ENCODE measurements at places on chromosomes 11 and 22. TPM values are rescaled to one million over a fixed set of nuclear protein-coding genes. Genes with fewer than 3 reads are reported as not detected.

GRCh38 chr11:66918741-66919140 lies 39.4 kb downstream of the PC start:
- H3K4me1 ChIP-seq: no peaks in the 10 kb centered on the region
- DNase-seq: no peak
- no peak overlapping the region for H3K4me3 ChIP-seq
- H3K36me3 ChIP-seq: no peaks in the 10 kb centered on the region
- H3K27ac ChIP-seq: no peak overlapping the region

GRCh38 chr11:2260491-2261364 lies 9.7 kb downstream of the ASCL2 start:
- H3K36me3 ChIP-seq: no peaks in the 10 kb centered on the region
- no peak overlapping the region for H3K27ac ChIP-seq
- peaks cover 5% of the 10 kb centered on the region for H3K4me1 ChIP-seq
- no peak overlapping the region for H3K4me3 ChIP-seq
- no peaks in the 10 kb centered on the region for H3K27me3 ChIP-seq
- DNase-seq: no peak

DNA sequence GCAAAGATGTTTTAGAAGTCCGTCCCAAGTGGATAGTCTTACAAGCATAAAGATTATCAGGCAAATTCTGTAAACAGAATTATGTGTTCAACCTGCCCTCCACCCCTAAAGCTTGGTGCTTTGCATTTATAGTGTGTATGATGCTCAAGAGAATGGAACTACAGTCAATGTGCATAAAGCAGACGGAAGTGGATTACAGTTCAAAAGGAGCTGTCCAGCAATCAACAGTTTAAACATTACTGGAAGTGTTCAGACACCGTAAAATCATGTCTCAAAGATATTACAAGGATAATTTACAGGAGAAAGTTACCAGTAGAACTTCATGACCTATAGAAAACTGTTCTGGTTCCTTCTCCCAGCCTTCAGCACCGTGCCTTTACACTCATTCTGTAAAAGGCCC lies 1.0 kb downstream of the RIC3 start:
- no peak for DNase-seq
- no peaks in the 10 kb centered on the region for H3K36me3 ChIP-seq
- H3K27me3 ChIP-seq: peaks cover 29% of the 10 kb centered on the region
- H3K4me1 ChIP-seq: peaks cover 20% of the 10 kb centered on the region

DNA sequence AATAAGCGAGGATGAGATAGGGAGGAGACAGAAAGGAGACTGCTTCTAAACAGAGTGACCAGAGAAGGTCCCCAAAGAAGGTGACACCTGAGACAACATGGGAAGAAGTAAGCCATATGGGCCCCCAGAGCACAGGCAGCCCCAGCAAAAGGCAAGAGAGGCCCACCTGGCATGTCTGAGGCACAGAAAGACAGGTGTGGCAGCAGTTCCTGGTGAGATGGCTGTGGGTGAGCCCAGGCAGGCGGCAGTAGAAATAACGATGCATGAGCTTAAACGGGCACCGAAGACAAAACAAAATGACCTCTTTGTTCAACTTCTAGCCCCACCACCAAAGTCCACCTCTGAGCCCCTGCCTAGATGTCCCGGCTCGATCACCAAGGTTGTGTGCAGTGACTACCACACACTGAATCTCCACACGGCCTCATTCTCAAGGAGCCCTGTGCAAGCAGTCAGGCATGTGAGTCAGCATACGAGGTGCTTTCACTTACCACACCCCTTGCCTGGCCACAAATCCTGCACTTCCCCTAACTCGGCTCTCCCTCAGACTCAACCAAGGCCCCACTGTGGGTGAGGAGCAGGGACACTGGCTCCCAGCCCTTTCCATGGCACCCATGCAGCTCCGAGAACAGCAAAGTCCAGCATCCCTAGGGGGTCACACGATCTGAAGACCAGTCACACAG lies 77.6 kb downstream of the PACSIN2 start:
- peaks cover 59% of the 10 kb centered on the region for H3K4me1 ChIP-seq
- no peaks in the 10 kb centered on the region for H3K36me3 ChIP-seq
- no peak overlapping the region for H3K4me3 ChIP-seq

DNA sequence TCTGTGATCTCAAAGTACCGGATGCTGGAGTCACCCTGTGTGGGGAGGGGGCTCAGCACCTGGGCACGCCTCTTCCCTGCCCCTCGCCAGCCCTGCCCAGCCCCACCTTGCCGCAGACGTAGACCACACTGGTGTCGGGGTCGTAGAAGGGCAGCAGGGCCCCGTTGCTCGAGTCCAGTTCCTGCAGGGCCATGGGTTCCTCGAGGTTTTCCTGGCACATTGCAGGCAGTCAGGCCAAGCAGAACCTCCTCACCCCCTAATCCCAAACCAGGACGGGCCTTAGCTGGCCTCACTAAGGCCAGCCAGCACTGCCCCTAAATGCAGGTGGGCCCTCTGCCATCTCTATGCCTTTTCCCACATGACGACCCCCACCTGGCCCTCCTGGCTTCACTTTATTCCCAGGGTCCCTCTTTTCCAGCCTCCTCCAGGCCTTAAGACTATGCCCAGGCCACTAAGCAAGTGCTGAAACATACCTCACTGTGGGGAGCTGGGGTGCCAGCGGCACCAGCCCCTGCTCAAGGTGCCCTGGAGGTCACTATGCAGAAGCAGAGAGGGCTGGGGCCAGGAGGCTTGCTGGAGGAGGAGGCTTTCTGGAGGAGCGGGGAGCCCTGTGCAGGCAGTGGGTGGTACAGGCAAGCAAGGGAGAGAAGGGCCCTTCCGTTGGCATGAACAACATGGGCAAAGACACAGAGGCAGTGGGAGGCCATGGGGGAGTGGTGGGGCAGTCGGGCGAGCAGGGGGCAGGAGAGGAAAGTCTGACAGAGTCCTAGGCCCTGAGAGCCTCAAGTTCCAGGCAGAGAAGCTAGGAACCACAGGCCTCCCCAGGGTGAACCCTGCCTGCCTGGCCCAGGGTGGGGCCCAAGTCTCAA lies 2.8 kb downstream of the CORO1B start:
- peak overlapping the region; percentile 86 for H3K27ac ChIP-seq
- H3K4me3 ChIP-seq: peak overlapping the region; percentile 87
- H3K27me3 ChIP-seq: no peaks in the 10 kb centered on the region

GRCh38 chr11:9716275-9717039 lies 52.6 kb downstream of the SWAP70 start:
- peaks cover 23% of the 10 kb centered on the region for H3K4me1 ChIP-seq
- no peak for DNase-seq
- no peak overlapping the region for H3K4me3 ChIP-seq
- peaks cover 14% of the 10 kb centered on the region for H3K36me3 ChIP-seq

- no peak for DNase-seq
- no peak overlapping the region for H3K4me3 ChIP-seq
- peaks cover 9% of the 10 kb centered on the region for H3K36me3 ChIP-seq
- H3K4me1 ChIP-seq: no peaks in the 10 kb centered on the region
Measured at GRCh38 chr11:645536-645935, 8.5 kb downstream of the DRD4 start.

GRCh38 chr22:17106161-17106784 lies 14.9 kb downstream of the TMEM121B start:
- DNase-seq: no peak
- H3K4me1 ChIP-seq: peaks cover 43% of the 10 kb centered on the region
- peak overlapping the region; percentile 42 for H3K4me3 ChIP-seq
- H3K27me3 ChIP-seq: no peaks in the 10 kb centered on the region

GRCh38 chr11:22566293-22566692 lies 59.3 kb downstream of the FANCF start:
- peaks cover 18% of the 10 kb centered on the region for H3K27me3 ChIP-seq
- no peaks in the 10 kb centered on the region for H3K4me1 ChIP-seq
- H3K4me3 ChIP-seq: no peak overlapping the region
- H3K27ac ChIP-seq: no peak overlapping the region
- no peak for DNase-seq

DNA sequence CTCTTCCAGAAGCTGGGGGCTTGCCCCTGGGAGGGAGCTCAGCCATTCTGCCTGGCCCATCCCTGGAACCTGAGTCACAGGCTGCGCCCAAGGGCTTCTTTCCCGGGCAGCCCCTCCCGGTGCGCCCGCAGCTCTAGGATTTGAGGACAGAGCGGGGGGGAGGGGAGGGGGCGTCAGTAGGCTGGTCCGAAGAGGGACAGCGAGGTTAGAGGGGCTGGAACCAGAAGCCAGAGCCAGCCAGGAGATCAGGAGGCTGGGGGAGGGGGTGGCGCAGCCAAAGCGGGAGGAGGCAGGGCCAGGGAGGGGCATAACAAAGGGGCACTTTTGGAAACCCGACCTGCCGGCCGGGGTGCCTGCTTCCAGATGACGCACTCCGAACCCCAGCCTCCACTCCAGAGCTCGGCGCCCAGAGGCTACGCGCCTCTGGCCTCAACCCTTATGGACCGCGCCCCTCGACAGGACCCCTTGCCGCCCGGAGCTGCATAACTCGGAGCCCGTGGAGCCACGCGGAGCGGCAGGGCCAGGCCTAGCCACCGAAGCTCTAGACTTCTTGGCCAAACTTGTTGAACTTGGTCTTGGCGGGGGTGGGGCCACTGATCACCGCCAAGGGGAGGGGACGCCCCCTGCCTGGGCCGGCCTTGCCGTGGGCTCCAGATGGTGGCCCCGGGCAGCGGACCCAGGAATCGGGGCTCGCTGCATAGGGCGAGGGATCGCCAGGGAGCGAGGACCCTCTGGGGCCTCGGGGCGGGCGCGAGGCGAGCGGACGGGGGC lies 744 bp downstream of the PACSIN3 start:
- peaks cover 13% of the 10 kb centered on the region for H3K4me1 ChIP-seq
- peak overlapping the region; percentile 60 for H3K4me3 ChIP-seq
- no peak for DNase-seq
- no peaks in the 10 kb centered on the region for H3K36me3 ChIP-seq
- H3K27ac ChIP-seq: no peak overlapping the region

The GRIK4 gene
- not detected for total RNA-seq

The HOATZ gene
- not detected for total RNA-seq

The SYNGR1 gene
- total RNA-seq: 2.4 TPM

The TRIM34 gene
- total RNA-seq: 8.5 TPM

The L3MBTL2 gene
- total RNA-seq: 25.6 TPM

Measured in activated CD8-positive, alpha-beta T cell treated with anti-CD3 and anti-CD28 coated beads for 36 hours (primary cell).